WERI-Rb-1 (cell line): ENCODE measurements at places on chromosomes 5 and 9.
A peak's percentile ranks its signal among the peaks of the same experiment; 100 is the strongest.

GRCh38 chr9:35882263-35882848 lies 12.2 kb upstream of the OR13J1 start:
- DNase-seq, result peak; percentile 84

DNA sequence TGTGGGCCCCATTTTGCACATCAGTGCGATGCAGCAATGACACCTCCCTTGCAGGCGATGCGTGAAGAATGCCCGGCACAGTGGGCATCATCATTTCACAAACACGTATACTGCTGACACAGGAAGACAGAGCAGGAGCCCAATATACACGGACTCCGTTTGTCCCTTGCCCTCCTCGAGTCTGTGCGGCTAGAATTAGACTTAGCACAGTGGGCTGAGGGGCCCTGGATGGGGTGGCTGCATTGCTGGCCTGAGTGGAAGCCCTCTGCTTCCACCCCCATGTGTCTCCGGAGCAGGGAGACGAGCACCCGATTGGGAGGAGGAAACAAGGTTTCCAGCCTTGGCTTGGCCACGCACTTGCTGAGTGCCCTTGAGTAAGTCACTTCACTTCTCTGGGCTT lies 40.8 kb downstream of the GSN start:
- no peak for DNase-seq

GRCh38 chr5:159774476-159775031 lies 141.7 kb upstream of the ADRA1B start:
- no peak for DNase-seq

DNA sequence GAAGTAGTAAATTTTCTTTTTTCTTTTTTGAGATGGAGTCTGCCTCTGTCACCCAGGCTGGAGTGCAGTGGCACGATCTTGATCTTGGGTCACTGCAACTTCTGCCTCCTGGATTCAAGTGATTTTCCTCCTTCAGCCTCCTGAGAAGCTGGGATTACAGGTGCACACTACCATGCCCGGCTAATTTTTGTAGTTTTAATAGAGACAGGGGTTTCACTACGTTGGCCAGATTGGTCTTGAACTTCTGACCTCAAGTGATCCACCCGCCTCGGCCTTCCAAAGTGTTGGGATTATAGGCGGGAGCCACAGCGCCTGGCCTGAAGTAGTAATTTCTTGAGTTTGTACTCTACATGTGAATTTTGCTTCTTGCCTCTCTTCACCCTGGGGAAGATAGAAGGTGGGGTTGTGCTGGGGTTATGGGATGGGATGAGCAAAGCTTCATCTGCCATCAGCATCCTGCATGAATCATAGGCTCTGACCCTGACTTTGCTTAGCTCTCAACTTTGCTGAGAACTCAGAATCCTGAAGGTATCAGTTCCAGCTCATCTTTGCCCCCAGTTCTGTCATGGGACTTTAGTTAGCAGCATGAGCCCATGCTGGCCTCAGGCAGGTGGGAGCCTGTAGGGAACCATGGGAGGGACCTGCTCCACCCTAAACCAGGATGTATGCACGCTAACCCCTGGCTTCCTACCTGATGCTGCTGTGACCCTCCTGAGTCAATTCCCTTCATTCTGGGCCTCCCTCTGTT lies 9.3 kb upstream of the CCL21 start:
- no peak for DNase-seq

DNA sequence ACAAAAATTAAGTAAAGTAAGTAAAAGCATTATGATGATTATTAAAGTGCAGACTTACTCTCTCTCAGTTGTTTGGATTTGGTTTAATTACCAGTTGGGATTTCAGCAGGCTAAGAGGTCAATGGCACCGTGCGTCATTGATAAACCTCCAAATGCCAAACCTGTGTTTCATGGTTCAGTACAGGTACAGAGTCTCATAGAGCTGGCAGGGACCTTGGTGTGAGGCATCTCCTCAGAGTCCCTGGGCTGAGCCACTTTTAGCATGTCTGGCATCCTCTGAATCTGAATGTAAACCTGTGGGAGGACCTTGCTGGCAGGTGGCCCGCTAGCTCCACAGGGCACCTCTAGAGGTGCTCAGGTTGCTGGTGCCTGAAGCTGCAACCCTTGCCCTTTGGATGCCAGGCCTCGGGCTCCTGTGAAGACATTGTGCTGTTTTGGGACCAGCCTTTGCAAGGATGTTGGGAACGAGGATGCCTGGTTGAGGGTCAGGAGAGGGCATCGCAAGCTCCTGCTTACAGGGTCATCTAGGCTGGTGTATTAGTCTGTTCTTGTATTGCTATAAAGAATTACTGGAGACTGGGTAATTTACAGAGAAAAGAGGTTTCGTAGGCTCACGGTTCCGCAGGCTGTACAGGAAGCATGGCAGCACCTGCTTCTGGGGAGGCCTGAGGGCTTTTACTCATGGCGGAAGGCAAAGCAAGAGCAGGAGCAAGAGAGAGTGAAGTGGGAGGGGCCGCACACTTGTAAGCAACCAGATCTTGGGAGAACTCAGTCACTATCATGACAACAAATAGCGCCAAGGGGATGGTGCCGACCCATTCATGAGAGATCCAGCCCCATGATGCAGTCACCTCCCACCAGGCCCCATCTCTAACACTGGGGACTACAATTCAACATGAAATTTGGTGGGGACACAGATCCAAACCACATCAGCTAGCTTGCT lies 14.9 kb upstream of the STC2 start:
- no peak for DNase-seq

GRCh38 chr5:143168171-143168741 lies 235.2 kb downstream of the NR3C1 start:
- peak; percentile 16 for DNase-seq

DNA sequence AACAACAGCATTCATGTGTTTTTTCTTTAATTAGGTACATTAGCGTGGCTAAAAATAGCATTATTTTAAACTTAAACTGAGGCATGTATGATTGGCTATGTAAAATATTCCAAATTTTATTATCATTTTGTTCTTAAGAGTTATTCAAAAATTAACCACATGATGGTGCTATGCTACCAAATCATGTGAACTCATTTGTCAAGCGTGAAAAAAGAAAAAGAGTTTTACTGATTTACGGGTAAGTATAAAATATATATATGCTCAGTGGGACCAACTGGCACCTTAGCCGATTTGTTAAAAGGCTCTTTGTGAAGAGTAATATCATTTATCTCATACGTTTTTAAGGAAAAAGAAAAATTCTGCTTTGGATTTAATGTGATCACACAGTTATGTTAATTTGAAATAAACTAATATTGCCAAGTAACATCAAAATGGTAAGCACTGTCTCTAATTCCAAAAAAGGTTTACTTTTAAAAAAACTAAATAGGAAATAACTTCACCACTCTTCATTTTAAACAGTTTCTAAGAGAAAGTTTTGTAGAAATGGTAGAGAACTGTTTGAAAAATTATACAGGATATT lies 1042.3 kb downstream of the CDH12 start:
- no peak for DNase-seq

- DNase-seq, result peak; percentile 51
Measured at GRCh38 chr9:21995666-21996398, 1.2 kb downstream of the CDKN2B-AS1 start.

- DNase-seq, result no peak
Measured at GRCh38 chr5:7659420-7659819, 191.5 kb downstream of the CFAP90 start.

DNA sequence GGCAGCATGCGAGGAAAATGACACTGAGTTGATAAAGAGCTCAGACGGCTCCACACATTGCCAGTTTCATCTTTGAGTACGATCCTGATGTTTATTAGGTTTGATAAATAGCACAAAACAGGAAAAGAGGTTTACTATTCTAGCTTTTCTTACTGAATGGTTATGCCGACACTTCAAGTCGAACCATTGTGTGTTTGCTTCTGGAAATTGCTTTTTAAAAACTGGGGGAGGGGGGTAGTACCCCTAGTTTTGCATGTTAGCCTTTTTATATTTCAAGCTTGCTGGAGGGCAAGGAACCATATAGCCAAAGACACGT lies 5.2 kb downstream of the PTCH1 start:
- DNase-seq, result no peak

GRCh38 chr9:34385561-34386230 lies 9.0 kb upstream of the MYORG start:
- no peak for DNase-seq

- DNase-seq, result no peak
Measured at GRCh38 chr5:88925692-88926490, 42.9 kb upstream of the MEF2C start.

GRCh38 chr5:137778772-137779564 lies 24.8 kb upstream of the HNRNPA0 start:
- no peak for DNase-seq

GRCh38 chr5:30605693-30606268 lies 587.7 kb upstream of the CDH6 start:
- DNase-seq, result no peak

GRCh38 chr9:38306899-38307298 lies 85.6 kb upstream of the ALDH1B1 start:
- DNase-seq, result no peak

DNA sequence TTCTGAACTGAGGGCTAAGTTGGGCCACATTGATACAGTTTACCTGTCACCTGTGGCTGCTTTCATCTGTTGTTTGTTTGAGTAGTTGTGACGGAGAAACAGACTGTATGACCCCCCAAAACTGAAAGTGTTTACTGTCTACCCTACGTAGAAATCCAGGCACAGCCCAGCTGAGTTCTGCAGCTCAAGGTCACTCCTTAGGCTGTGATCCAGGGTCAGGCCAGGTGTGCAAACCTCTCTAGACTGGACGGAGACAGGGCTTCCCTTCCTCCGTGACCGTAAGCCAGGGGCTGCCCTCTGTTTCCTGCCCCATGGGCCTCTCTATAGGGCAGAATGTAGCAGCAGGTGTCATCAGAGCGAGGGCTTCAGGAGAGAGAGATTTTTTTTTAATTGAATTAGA lies 207.9 kb upstream of the OTULINL start:
- no peak for DNase-seq

- peak; percentile 1 for DNase-seq
Measured at GRCh38 chr5:2747363-2748162, 3.9 kb downstream of the IRX2 start.

DNA sequence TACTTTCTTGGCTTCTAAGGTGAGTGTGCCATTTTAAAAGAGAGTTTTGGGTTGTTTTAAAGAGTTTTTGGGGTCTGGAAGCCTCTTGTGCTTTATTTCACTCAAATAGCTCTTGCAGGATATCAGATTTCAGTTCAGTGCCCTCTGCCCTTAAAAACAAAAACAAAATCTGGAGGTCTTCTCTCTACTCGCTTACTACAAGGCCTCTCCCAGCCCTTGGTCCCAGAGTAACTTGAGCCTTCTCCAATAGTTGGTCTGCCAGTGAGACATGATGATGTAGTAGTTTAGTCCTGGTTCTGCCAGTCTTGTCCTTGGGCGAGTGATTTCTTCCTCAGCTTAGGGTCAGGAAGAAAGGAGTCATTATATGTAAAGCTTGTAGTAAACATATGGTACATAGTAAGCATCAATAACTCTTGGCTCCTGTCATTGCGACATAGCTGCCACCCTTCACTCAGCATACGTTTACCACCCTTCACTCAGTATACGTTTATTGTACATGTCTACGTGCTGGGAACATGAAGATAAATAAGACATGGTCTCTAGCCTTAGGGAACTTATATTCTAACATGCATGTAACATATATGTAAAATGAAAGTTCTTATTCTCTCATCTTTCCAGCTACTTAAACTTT lies 147.6 kb downstream of the MAN2A1 start:
- no peak for DNase-seq

DNA sequence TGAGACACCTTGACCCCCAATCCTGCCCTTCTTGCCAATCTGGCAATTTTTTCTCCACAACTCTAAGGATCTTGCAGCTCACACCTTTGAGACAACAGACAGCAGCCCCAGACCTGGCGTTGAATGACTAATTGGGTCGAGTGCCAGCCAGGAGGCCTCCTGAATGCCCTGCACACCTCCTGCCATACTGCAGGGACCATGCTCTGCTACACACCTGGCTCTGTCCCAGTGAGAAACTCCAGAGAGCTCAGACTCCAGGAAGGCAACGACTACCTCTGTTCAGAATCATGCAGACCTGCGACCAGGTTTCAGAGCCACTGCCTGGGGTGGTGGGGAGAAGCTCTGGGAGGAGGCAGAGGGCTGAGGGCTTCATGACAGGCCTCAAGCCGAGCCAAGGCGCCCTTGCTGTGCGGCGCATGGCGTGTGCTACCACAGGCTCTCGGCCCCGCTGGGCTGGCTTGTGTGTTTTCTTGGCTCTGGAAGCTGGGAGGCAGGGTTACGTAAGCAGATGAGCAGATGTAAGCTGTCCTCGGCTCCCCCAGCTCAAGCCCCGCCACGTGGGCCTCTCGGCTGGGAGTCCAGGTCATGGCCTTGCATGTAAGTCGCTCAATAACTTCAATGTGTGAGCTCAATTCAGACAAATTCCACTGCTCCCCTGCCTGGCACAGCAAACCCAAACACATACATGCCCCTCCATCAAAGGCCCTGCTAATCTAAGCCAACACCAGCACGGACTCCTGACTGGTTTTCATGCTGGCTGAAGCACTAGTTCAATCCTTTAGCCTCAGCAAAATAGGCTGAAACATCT lies 27.5 kb downstream of the B4GALT1 start:
- DNase-seq, result peak; percentile 94

- no peak for DNase-seq
Measured at GRCh38 chr9:82608487-82608886, 454.5 kb downstream of the RASEF start.

GRCh38 chr9:109242014-109242413 lies 75.0 kb upstream of the FRRS1L start:
- DNase-seq, result no peak

- no peak for DNase-seq
Measured at GRCh38 chr5:52544738-52545137, 243.0 kb upstream of the ITGA1 start.

GRCh38 chr9:98255061-98255577 lies 330 bp downstream of the TBC1D2 start:
- peak; percentile 22 for DNase-seq

GRCh38 chr9:113274474-113275156 lies 757 bp downstream of the CDC26 start:
- peak; percentile 51 for DNase-seq

GRCh38 chr5:122772446-122772845 lies 2.4 kb upstream of the SNX2 start:
- DNase-seq, result no peak

GRCh38 chr9:68978066-68978465 lies 35.8 kb downstream of the PRKACG start:
- DNase-seq, result no peak

GRCh38 chr9:33452828-33453271 lies 5.5 kb upstream of the AQP3 start:
- peak; percentile 83 for DNase-seq

DNA sequence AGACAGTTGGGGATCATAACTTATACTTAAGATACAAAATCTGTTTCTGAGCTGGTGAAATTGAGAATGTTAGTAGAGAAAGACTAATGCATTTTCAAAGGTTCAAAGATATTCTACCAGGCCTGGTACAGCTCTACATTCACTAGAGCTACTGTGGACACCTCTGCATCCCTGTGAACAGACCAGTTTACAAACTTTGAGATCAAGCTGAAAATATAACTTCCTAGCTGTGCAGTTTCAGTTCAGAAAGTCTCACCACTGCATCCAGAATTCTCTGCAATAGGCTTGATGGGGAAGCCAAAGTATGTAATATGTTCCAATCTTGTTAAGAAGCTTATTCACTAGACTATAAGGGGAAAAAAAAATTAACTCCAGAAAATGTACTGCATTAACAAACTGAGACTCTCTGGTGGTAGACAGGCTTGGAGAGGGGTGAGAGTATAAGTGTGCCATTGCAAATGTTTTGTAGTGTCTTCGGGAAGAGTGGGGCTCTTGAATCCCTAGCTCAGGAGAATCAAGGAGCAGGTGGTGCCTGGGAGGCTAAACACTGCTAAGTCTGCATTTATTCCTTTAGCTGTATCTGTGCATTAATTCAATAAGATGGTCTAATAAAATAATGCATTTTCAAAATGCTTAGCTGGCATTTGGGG lies 671.9 kb downstream of the NR2F1-AS1 start:
- no peak for DNase-seq
